ENCODE measurements at places on chromosomes 13 and 19.

DNA sequence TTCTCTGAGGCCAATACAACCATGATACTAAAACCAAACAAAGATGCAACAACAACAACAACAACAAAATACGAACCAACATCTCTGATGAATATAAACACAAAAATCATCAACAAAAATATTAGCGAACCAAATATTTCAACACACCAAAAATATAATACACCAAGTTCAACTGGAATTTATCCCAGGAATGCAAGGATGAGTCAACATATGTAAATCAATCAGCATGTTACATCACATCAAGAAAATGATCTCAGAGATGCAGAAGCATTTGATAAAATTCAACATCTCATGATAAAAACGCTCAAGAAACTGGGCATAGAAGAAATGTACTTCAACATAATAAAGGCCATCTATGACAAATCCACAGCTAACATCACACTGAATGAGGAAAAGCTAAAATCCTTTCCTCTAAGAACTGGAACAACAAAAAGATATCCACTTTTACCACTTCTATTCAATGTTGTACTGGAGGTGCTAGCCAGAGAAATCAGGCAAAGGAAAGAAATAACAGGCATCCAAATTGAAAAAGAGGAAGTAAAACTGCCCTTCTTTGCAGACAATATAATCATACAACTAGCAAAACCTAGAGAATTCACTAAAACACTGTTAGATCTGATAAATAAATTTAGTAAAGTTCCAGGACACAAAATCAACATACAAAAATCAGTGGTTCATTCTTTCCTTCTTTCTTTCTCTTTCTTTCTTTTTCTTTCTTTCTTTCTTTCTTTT lies 2448.7 kb upstream of the PCDH20 start:
- no peak for DNase-seq

DNA sequence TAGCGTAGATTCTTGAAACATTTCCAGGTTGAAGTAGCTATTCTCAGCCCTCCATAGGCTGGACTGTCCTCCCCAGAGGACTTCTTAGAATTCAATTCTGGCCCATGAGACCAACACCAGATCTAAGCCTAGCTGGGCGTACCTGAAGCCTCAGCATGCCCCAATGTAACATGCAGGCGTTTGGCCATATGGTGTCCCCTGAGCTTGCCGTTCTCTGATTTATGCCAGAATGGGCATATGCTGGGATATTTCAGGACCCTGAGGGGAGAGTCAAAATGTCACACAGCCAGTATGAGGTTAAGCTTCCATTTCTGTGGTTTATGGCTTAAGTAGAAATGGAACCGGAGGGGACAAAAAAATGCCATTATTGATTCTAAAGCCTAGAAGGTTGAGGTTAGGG lies 317.7 kb upstream of the OBI1 start:
- no peak for DNase-seq

- no peak for DNase-seq
These were observed 2.8 kb upstream of the TNFSF9 start for GRCh38 chr19:6527893-6528543.

GRCh38 chr13:91146601-91147000 lies 200.9 kb upstream of the MIR17HG start:
- DNase-seq: no peak

DNA sequence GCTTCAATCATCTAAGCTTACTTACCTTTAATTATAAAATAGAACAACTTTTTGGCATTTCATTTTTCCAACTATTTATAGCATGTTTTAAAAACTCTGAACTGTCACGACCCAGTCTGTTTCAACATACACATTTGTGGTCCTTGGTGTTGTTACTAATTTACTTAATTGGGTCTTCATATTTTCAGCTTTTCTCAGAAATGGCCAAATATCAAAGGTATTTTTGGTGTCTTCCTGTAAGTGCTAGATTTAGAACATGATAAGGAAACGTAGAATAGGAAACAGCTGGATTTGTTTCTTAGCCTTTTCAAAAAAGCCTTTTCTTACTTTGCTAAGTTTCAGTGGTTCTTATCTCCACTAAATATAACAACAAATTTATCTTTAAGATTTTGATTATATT lies 11.4 kb downstream of the LPAR6 start:
- no peak for DNase-seq

DNA sequence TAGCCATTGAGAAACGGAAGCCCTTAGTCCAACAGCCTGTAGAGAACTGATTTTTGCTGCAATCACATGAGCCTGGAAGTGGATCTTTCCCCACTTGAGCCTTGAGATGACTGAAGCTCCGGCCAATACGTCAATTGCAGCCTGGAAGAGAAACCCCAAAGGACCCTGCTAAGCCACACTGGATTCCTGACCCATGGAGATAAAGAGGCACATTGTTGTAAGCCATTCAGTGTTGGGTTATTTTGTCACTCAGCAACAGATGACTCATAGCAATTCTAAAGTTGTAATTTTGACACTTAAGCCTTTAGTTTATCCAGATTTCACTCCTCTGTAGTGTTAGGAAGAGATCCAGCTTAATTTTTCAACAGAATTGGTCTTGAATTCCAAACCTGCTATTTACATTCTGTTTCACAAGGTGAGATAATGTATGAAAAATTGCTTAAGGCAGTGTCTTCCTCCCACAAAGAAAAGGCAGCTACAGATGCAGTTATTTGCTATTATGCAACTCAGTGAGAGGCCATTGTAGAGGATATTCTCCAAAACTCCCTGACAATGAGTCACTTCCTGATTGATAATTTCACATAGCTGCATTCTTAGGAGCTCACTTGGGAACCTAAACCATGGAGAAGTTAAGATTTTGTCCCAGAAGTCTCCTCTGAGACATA lies 59.4 kb upstream of the TSHZ3 start:
- DNase-seq: no peak

- DNase-seq: no peak
These were observed 678 bp upstream of the CD33 start for GRCh38 chr19:51224163-51224641.

DNA sequence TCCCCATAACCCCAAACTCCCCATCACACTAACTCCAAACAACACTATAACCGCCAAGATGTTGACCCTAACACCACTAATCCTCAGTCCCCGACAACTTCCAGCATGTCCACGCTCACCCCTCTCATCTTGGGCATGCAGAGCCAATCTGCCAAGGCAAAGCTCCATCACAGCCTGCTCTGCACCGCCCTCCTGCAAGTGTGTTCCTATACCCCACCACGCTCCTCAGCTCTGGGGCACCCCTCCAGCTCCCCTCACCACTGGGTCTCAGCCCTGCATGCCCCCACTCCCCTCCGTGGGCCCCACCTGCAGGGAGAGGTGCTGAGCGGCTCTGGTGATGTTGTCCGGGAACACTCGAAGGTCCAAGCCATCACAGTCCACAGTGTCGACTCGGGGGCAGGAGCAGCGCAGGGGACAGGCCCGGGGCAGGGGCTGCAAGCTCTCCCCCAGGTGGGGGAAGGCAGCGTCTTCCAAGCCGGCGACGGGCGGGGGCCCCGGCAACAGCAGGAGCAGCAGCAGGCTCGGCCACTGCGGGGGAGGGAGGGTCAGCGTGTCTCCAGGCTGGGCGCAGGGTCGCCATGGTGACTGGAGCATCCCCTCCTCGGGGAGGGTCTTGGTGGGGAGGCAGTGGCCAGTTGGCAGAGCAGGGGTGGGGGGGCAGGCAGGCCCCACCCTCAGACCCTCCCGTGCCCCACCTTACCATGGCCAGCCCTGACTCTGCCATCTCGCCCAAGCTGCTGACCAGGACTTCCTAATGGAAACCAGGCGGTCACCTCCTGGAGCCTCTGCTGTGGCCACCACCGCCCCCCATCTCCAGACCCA lies 527 bp downstream of the PODNL1 start:
- no peak for DNase-seq

DNA sequence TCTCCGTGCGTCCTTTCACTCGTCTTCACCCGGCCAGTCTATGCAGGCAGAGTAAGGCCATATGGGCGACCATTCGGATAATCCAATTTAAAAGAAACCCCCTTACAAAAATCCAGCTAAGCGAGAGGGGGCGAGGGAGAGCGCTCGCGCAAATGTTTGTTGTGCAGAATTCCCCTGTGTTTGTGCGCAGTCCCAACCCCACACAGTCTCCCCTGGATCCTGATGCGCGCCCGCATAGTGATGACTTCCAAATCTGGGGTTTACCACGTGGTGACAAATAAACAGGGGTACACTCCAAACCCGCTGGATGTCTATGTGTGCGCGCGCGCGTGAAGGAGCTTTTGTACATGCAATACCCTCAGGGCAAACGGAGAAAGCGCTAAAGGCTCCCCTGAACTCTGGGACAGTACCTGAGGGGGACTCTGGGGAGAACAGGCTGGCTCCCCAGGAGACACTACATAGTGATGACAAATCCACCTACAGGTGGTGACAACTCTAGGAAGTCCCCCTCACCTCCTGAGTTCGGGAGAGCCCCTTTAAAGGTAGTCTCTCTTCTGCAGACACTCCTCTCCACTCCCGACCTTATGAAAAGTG lies 8.5 kb downstream of the SOX21 start:
- DNase-seq: no peak

GRCh38 chr13:51833980-51834379 lies 11.0 kb downstream of the TMEM272 start:
- DNase-seq: no peak

DNA sequence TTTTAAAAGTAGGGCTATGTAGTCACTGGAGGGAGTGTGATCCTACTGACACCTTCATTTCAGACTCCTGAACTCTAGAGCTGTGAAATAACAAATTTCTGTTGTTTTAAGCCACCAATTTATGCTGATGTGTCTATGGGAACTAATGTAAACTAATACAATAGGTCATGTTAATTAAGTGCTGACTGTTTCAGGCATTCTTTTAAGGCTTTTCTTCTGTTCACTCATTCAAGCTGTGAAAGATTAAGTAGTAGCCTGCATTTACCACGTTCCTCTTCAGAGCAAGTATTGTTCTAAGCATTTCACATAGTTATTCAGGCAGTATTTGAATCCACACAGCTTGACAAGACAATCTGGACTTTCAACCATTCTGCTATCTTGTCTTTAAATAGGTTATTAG lies 1135.0 kb downstream of the SLITRK1 start:
- no peak for DNase-seq

DNA sequence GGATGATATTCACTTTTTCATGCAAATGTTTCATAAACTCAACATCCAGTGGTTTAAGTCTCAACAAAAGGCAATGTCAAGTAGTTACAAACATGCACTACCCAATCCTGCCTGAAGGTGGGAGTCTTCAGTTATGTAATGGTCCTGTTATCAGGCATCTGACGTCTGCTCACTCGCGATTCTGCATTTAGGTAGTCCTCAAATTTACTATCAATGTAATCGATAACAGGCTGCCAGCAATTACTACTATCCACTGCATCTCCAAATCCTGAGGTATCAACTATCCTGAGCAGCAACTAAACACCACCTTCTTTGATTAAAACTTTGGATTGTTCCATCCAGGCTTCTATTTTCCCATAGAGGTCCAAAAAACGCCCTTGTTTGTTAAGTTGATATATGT lies 51.2 kb downstream of the NLRP12 start:
- no peak for DNase-seq

- DNase-seq: no peak
These were observed 78.6 kb upstream of the MAB21L1 start for GRCh38 chr13:35554972-35555623.

- no peak for DNase-seq
These were observed 29.1 kb downstream of the EPS15L1 start for GRCh38 chr19:16442386-16443276.

DNA sequence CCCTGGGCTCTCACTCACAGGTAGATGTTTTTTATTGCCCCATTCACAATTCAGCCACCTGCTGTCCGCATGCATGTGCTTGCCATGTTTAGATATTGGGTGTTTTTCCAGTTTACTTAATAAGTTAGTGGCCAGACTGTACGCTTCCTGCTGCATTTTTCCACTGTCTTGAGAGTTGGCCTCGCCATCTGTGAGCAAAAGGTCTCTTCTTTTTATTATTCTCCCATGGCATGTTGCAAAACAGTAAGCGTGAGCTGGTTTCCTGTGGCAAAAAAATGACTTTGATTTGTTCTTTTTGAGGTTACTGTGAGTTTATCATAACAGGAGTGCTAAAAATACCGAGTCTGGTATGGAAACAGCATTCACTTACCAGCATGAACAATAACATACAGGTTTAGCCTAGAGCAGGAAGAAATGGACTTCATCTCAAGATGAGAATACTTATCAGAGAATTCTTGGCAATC lies 46.0 kb downstream of the SAE1 start:
- DNase-seq: no peak

DNA sequence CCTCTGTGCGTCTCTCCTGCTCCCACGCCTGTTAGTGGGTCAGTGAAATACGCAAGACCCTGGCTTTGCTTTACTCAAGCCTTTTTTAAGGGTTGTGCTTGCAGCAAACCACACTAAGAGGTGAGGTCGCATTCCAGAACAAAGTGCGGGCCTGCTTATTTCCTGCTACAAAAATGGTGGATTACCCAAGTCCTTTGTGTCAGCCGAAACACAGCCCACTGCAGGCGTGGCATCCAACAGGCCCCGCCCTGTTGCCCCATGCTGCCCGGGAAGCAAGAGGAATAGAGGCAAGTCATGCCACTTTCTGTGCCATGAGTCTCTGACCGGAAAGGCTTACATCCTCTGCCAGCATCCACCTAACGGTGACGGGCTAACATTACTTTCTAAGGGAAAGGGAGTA lies 7.7 kb upstream of the IRS2 start:
- DNase-seq: no peak

DNA sequence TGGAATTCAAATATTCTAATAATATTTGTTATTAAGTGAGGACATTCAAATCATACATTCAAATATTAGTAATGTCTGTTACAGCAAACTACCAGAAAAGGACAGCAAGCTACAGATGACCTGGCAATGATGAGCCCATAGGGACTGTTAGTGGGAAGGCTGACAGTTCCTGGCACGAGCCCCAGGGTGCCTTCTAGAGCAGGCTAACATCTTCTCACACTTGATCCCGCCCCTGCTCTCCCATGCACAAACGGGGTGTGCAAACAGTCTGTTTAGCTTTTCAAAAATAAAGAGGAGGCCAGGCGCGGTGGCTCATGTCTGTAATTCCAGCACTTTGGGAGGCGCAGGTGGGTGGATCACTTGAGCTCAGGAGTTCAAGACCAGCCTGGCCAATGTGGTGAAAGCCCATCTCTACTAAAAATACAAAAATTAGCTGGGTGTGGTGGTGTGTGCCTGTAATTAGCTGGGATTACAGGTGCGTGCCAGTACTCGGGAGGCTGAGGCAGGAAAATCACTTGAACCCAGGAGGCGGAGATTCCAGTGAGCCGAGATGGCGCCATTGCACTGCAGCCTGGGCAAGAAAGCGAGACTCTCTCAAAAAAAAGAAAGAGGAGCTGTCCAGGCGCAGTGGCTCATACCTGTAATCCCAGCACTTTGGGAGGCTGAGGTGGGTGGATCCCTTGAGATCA lies 9.6 kb upstream of the GARRE1 start:
- no peak for DNase-seq

DNA sequence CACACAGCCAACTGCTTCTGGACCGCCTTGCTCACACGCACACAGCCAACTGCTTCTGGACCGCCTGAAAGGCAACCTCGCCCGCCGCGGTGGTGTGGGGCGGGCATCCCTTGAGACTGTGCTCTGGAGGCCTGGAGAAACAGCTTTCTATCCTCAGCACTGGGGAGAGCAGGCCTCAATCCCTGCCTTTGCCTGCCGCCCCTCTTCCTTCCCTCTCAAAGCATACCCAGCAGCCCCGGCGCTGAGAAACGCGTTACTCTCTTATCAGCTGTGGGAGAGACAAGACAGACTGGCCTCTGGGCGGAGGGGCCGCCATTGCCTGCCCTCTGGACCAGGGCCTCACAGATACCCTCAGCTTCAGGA lies 2.9 kb downstream of the LIPE start:
- no peak for DNase-seq

- DNase-seq: no peak
These were observed 158.2 kb downstream of the NALCN start for GRCh38 chr13:101258071-101258470.

Data from left lung (tissue), 14 donors.